ENCODE measurements at places on chromosomes 12 and 14.

- H3K36me3 ChIP-seq = no peaks in the 10 kb centered on the region
- no peak for DNase-seq
- H3K27me3 ChIP-seq = peaks cover 2% of the 10 kb centered on the region
- H3K27ac ChIP-seq = no peak overlapping the region
Measured at GRCh38 chr12:39619316-39619659, 315 bp downstream of the ABCD2 start.

DNA sequence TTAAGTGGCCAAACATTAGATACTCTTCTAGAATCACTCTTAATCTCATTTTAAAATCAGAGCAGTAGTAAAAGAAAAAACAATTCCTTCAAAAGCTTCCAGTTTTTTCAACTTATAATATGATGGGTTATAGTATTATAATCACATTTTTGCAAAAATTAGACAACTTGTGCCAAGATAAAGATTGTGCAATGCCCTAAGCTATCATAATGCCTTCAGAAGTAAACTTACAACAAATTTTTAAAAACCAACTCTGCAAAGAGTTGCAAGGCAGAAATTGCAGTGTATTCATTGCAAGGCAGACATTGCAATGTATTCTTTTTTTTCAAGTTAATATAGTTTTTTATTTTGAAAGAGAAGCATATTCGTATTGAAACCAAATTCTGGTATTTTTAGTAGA lies 47.2 kb upstream of the KITLG start:
- H3K27me3 ChIP-seq = no peaks in the 10 kb centered on the region
- DNase-seq = no peak
- no peaks in the 10 kb centered on the region for H3K36me3 ChIP-seq
- H3K4me3 ChIP-seq = no peak overlapping the region

GRCh38 chr14:51285120-51285519 lies 45.1 kb downstream of the TMX1 start:
- no peaks in the 10 kb centered on the region for H3K36me3 ChIP-seq
- DNase-seq = no peak
- peaks cover 5% of the 10 kb centered on the region for H3K4me1 ChIP-seq
- H3K27ac ChIP-seq = no peak overlapping the region

DNA sequence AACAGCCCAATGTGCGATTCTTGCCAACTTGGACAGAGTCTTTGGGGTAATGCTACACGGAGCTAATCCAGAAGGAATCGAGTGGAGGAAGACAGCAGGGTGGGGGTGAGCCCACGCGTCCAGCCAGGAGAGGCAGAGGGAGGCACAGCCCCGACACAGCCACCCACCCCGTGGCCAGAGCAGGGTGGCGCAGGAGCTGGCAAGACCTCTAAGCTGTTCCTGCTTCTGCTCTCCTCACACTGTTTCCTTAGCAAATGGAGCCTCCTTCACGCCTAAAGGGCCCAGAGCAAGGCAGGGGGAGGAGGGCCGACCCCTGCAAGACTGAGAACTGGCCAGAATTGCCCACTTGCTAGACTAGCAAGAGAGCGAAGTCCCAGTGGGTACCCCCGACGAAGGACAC lies 91.5 kb downstream of the FBXL14 start:
- no peaks in the 10 kb centered on the region for H3K27me3 ChIP-seq
- peaks cover 8% of the 10 kb centered on the region for H3K4me1 ChIP-seq
- no peak for DNase-seq
- H3K36me3 ChIP-seq = peaks cover 3% of the 10 kb centered on the region

DNA sequence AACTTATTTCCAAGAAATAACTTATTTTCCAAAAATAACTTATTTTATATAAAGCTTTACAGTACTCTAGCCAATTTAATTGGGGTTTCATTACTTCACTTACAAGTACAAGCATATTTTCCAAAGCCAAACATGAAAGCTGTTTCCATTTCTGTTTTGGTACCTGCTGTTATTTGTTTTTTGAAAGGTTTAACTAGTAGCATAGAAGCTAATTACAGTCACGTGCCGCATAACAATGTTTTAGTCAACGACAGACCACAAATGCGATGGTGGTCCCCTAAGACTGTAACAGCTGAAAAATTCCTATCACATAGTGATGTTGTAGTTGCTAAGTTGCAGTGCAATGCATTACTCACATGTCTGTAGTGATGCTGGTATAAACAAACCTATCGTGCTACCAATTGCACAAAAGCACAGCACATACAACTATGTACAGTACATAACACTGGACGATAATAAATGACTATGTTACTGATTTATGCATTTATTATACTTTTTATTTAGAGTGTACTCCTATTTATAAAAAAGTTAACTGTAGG lies 21.7 kb downstream of the PTPN21 start:
- no peak for DNase-seq
- H3K4me3 ChIP-seq = no peak overlapping the region
- H3K4me1 ChIP-seq = peaks cover 16% of the 10 kb centered on the region
- peaks cover 44% of the 10 kb centered on the region for H3K36me3 ChIP-seq
- H3K27ac ChIP-seq = no peak overlapping the region
- H3K27me3 ChIP-seq = no peaks in the 10 kb centered on the region

- no peak for DNase-seq
- no peaks in the 10 kb centered on the region for H3K4me1 ChIP-seq
- peaks cover 56% of the 10 kb centered on the region for H3K36me3 ChIP-seq
- H3K4me3 ChIP-seq = no peak overlapping the region
- no peaks in the 10 kb centered on the region for H3K27me3 ChIP-seq
- H3K27ac ChIP-seq = no peak overlapping the region
Measured at GRCh38 chr14:85622106-85622505, 92.2 kb downstream of the FLRT2 start.

GRCh38 chr14:31954991-31955390 lies 122.1 kb upstream of the ARHGAP5 start:
- H3K36me3 ChIP-seq = peaks cover 4% of the 10 kb centered on the region
- peaks cover 34% of the 10 kb centered on the region for H3K4me1 ChIP-seq
- H3K27ac ChIP-seq = no peak overlapping the region
- no peak overlapping the region for H3K4me3 ChIP-seq
- no peaks in the 10 kb centered on the region for H3K27me3 ChIP-seq

DNA sequence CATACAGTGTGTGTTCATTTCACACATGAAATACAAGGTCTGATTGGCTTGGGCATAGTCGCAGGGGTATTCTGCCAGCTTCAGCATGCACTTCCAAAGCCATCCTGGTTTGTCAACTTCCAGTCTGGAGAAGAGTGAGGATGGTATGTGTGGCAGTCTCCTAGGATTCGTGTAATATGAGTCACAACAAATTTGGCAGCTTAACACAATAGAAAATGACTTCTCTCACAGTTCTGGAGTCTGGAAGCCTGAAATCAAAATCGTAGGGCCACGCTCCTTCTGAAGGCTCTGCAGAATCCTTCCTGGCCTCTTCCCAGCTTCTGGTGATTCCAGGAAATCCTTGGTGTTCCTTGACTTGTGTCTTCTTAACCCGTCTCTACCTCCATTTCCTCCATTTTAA lies 167.5 kb downstream of the PPM1H start:
- peaks cover 29% of the 10 kb centered on the region for H3K4me1 ChIP-seq
- no peaks in the 10 kb centered on the region for H3K27me3 ChIP-seq
- no peak for DNase-seq
- no peak overlapping the region for H3K27ac ChIP-seq
- no peaks in the 10 kb centered on the region for H3K36me3 ChIP-seq

- peaks cover 44% of the 10 kb centered on the region for H3K4me1 ChIP-seq
- no peak for DNase-seq
- H3K27ac ChIP-seq = peak overlapping the region; percentile 25
- H3K4me3 ChIP-seq = peak overlapping the region; percentile 85
- peaks cover 6% of the 10 kb centered on the region for H3K36me3 ChIP-seq
Measured at GRCh38 chr12:27966870-27967269, 5.7 kb downstream of the PTHLH start.

DNA sequence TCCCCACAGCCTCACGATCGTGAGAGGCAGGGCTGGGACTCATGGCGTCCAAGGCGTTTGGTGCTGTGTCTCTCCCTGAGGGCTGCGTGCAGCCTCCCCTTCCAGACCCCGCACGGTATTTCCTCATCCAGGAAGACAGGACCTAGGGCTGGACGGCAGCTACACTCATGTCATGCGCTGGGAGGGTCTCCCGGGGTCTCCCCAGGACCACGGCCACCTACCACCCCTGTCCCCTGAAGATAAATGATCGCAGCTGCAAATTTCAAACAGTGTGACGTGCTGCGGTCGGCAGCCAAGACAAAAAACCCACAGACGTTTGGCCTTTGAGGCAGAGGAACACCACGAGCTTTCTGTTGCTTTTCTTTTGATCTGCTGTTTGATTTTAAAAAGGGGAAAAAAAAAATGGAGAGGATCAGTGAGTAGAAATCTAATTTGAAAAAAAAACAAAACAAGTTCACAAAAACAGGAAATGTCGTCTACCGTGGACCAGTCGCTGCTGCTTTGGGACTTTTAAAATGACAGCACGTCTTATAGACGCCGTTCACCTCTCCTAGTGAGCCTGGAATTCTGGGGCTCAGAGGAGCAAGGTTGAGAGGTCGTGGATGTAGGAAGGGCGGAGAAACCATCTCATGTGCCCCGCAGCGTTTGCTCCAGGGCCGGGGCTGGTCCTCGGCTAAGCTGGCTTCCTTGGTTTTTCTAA lies 237.6 kb downstream of the SLC41A2 start:
- H3K4me1 ChIP-seq = peaks cover 35% of the 10 kb centered on the region
- no peak for DNase-seq
- peak overlapping the region; percentile 58 for H3K27ac ChIP-seq
- H3K27me3 ChIP-seq = peaks cover 11% of the 10 kb centered on the region
- peak overlapping the region; percentile 14 for H3K4me3 ChIP-seq

GRCh38 chr14:72849222-72849621 lies 44.7 kb downstream of the DPF3 start:
- no peak for DNase-seq
- H3K36me3 ChIP-seq = no peaks in the 10 kb centered on the region
- H3K27ac ChIP-seq = no peak overlapping the region

- H3K4me3 ChIP-seq = no peak overlapping the region
- H3K27me3 ChIP-seq = peaks cover 4% of the 10 kb centered on the region
- H3K36me3 ChIP-seq = no peaks in the 10 kb centered on the region
- H3K27ac ChIP-seq = no peak overlapping the region
Measured at GRCh38 chr14:34098045-34098984, 147.4 kb upstream of the EGLN3 start.

- no peak for DNase-seq
- H3K27me3 ChIP-seq = no peaks in the 10 kb centered on the region
- peaks cover 4% of the 10 kb centered on the region for H3K36me3 ChIP-seq
- no peak overlapping the region for H3K4me3 ChIP-seq
Measured at GRCh38 chr14:86203843-86204242, 673.9 kb downstream of the FLRT2 start.

- H3K4me1 ChIP-seq = peaks cover 6% of the 10 kb centered on the region
- no peaks in the 10 kb centered on the region for H3K27me3 ChIP-seq
- DNase-seq = no peak
- H3K36me3 ChIP-seq = no peaks in the 10 kb centered on the region
Measured at GRCh38 chr12:19659501-19659900, 220.2 kb downstream of the AEBP2 start.

- H3K36me3 ChIP-seq = no peaks in the 10 kb centered on the region
- no peak overlapping the region for H3K27ac ChIP-seq
- no peak overlapping the region for H3K4me3 ChIP-seq
- DNase-seq = no peak
- H3K4me1 ChIP-seq = peaks cover 30% of the 10 kb centered on the region
Measured at GRCh38 chr12:62767946-62768345, 167.0 kb downstream of the PPM1H start.

DNA sequence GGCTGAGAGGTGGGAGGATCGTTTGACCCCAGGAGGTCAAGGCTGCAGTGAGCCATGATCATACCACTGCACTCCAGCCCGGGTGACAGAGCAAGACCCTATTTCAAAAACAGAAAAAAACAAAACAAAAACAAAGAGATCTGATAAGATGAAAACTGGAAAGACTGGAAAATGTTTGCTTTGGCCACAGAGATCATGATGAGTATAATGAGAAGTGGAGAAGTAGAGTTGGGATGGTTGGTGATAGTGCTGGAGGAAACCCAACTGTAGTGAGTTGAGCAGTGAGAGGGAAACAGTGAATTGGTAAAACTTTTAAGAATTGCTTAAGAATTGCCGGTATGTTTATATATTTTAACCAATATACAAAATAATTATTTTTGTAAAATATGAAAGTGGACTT lies 39.2 kb downstream of the MON2 start:
- no peak overlapping the region for H3K27ac ChIP-seq
- H3K4me3 ChIP-seq = no peak overlapping the region
- H3K4me1 ChIP-seq = no peaks in the 10 kb centered on the region
- H3K27me3 ChIP-seq = no peaks in the 10 kb centered on the region
- H3K36me3 ChIP-seq = peaks cover 48% of the 10 kb centered on the region
- DNase-seq = no peak

GRCh38 chr12:7110661-7111060 lies 1.6 kb upstream of the C1RL start:
- no peaks in the 10 kb centered on the region for H3K27me3 ChIP-seq
- peaks cover 21% of the 10 kb centered on the region for H3K4me1 ChIP-seq
- no peak overlapping the region for H3K4me3 ChIP-seq
- no peak overlapping the region for H3K27ac ChIP-seq
- no peak for DNase-seq

DNA sequence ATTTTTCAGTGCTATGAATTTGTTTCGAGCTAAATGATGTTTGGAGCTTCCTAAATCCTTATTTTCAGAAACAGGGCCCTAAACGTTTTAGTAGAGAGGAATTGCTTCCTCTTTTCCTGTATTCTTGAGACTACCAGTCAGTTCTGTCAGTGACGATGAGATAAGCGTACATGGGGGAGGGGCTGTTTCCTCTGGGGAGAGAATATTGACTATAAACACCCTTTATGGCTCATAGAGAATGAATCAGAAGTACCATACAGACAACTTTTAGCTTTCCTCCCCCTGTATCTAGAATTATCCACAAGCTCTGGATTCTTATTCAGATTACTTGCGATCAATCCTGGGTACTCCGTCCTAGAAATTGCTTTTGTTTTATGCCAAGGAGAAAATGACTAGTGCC lies 5.1 kb downstream of the TBK1 start:
- H3K4me1 ChIP-seq = peaks cover 16% of the 10 kb centered on the region
- DNase-seq = no peak
- no peak overlapping the region for H3K4me3 ChIP-seq
- no peak overlapping the region for H3K27ac ChIP-seq

DNA sequence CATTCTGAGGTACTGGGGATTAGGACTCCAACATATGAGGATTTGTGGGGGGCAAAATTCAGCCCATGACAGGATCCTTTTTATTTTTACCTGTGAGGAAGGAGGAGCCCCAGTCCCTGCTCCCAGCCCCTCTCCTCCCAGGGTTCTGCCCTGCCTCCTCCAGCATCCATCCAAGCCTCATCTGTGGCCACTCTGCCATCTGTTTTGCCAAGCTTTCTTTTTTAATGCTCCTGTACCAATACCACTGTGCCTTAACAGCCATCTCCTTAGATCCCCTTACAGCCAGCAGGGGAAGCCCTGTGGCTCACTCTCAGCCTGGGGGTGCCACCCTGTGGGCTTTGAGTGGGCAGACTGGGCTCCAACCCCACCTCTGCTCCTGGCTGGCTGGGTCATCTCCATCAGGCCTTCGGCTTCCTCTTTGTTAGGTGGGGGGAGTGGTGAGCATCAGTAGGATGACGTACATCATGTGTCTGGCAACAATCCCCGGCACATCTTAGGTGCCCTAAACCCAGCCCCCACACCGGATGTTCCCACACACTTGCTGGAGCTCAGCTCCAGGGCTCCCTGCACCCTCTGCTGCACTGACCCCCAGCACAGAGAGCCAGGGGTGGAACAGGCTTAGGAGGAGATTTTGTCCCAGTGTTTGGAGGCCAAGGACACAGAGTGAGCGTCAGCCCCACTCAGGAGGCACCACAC lies 40.2 kb downstream of the CYP46A1 start:
- DNase-seq = peak; percentile 36
- peaks cover 15% of the 10 kb centered on the region for H3K27me3 ChIP-seq
- H3K4me1 ChIP-seq = peaks cover 2% of the 10 kb centered on the region
- no peak overlapping the region for H3K4me3 ChIP-seq
- no peaks in the 10 kb centered on the region for H3K36me3 ChIP-seq
- H3K27ac ChIP-seq = no peak overlapping the region
